ENCODE measurements at places on chromosomes 6 and 20. TPM values are rescaled to one million over a fixed set of nuclear protein-coding genes. Genes with fewer than 3 reads are reported as not detected.

The REPS1 gene
- total RNA-seq = 29.7 TPM

GRCh38 chr20:61519488-61519887 lies 267.4 kb downstream of the CDH4 start:
- DNase-seq = no peak

DNA sequence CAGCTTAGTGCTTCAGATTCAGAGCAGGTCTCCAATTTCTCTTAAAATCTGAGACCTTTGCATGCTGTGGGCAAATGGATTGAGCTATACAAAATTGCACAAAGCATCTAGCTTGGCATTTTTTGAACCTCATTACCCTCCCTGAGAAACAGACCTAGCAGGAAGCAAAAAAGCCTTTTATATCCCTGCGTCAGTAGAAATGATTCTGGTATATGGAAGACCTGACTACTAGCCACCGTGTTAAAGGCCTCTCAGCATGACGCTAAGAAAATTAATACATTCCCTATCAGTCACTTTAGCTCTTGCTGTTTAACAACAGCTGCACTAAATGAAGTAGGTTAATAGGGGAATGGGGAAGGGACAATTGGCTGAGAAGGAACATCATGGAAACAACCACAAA lies 110.7 kb upstream of the SMLR1 start:
- no peak for DNase-seq

DNA sequence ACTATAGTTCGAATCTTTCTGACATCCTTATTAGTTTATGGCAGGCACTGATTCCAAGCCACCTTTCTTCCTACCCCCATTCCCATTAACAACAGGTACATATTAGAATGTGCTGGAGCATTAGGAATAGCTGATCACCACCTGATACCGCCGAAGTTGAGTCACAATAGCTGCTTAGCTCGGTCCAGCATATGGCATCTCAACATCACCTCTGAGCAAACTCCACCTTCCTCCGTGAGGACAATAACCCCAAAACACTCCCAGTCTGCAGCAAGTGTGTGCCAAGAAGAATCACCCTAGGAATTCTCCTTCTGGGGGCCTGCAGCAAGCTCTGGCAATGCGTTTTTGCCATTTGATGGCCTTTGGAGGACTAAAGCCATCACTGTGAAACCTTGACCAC lies 8.7 kb downstream of the PMEPA1 start:
- no peak for DNase-seq

- DNase-seq = no peak
Measured at GRCh38 chr6:101379926-101380325, 13.6 kb upstream of the GRIK2 start.

- no peak for DNase-seq
Measured at GRCh38 chr20:4406627-4407026, 315.1 kb upstream of the PRND start.

DNA sequence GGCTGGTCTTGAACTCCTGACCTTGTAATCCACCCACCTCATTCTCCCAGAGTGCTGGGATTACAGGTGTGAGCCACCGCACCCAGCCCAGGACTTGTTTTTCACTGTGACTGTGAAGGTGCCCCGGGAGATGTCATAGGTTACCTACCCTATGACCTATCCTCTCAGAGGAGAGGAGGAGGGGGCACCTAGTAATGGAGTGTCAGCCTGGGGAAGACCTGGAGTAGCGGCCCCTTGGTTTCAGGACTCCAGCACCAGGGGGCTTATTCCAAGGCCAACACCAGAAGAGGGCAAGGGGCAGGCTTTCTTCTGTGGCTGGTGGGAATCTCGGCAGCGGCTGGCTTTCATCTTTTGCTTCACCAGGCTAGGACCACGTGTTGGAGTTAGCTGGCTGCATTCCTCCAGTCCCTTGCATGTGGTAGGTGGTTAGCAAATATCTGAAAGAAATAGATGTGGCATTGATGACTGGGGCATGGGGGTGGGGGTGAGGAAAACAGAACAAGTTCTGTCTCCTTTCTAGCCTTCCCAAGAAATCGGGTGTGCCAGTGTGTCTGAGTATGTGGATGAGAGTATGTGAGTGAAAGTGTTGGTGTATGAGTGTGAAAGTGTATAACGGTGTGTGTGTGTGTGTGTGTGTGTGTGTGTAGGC lies 7.9 kb upstream of the ITPR3 start:
- DNase-seq = no peak

GRCh38 chr20:26216025-26216424 lies 519.4 kb upstream of the ZNF337 start:
- no peak for DNase-seq
